ENCODE measurements at places on chromosomes 7 and 10.

GRCh38 chr10:14412624-14413023 lies 81.9 kb upstream of the FRMD4A start:
- no peak for DNase-seq

DNA sequence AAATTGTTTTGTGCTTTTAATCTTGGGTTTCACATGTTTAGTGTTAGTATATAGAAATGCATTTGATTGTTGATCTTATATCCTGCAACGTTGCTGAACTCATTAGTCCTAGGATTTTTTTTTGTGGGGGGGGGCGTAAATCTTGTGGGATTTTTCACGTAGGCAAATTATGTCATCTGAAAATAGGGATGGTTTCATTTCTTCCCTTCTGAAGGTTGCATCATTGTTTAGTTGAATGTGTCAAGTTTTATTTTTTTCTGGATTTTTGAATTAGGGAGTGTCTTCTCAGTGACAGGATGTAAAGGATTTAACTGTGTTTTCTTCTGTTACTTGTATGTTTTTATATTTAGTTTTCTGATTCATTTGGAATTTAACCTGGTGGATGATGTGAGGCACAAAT lies 26.7 kb downstream of the MKLN1 start:
- no peak for DNase-seq

- DNase-seq: no peak
Observed at GRCh38 chr10:110833941-110834628, 37.6 kb upstream of the PDCD4 start.

GRCh38 chr10:35926846-35927245 lies 284.8 kb upstream of the FZD8 start:
- DNase-seq: no peak

Data from choroid plexus epithelial cell (primary cell).